ENCODE measurements at places on chromosomes 5 and 9.

DNA sequence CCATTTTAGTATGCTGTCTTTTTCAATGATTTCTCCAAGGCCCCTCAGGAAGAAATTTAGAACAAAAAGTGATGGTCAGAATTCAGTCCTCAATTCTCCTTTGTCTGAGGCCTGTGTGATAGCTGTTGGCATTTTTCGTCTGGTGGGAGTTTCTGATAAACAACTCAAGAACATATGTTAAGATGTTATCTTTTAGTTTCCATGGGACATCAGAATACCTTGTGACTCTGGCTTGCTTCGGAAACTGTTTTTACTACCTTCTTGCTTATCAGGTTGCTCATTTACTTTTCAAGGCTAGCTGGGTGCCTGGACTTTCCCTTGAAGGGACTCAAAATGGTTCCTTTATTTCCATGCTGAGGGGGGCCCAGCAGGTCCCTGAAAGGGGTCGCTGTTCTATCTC is 97.2 kb downstream of the INVS start:
- DNase-seq, result peak; percentile 51

DNA sequence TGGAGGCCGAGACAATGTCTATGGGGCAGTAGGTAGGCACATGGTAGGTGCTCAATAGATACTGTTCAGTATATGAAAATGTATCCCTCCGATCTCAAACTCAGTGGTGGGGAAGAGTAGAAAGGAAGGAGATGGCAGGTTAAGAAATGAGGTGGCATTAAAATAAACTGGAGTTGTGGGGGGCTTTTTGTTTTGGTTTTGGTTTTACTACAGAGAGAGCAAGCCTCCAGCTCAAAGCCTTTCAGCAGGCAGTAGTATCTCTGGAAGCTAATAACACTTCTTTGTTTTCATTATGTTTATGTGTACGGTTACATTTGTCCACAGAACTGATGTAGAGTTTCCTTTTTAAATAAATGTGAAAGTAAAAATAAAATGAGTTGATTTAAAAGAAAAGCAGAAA is 8.6 kb downstream of the MFAP3 start:
- DNase-seq, result no peak

- DNase-seq, result no peak
These were observed 62.5 kb upstream of the ITGA1 start for GRCh38 chr5:52725065-52725746.

DNA sequence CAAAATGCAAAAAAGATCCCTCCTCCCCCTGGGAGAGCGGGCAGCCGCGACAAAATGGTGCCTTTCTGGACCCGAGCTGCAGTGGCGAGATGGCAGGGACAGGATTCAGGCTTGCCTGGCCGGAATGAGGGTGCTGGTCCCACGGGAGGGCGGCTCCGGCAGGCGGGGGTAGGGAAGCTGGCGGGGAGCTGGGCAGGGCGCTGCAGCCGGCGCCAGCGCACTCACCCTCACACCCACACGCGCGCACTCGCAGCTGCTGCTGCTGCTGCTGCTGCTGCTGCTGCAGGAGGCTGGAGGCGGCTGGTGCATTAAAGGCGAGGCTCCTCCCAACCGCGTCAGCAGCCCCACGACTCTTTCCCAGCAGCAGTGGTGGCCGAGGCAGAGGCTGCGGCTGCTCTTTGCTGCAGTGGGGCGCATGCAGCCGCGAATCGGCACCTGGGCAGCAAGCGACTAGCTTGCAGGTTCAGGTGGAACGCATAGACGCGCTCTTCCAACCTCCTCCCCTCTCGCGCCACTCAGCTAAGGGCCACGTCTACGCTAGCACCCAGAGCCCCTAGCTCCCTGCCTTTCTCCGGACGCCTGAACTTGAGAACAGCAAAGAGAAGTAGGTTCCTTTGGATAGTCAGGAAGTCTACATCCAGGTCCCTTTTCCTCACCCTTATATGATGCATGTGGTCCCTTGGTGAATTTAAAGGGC is at the start of gene PPP2R2B:
Gene PPP2R2B, minus strand, starts transcription at position 282 of the 697 bp plus-strand sequence.
- DNase-seq, result no peak

DNA sequence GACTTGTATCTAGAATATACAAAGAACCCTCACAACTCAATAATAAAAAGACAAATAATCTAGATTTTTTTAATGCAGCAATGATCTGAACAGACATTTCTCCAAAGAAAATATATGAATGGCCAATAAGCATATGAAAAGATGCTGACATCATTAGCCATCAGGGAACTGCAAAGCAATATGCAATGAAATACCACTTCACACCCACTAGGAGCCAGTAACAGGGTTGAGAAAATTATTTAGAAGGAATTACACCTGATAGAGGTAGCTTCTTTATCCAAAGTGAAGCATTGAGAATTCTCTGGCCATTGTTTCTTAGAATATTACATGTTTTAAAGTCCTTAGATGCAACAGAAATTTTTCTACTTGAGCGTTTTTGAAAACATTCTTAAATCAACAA is 316.9 kb downstream of the KCNN2 start:
- DNase-seq, result no peak

- peak; percentile 94 for DNase-seq
These were observed 2.6 kb upstream of the DAPK1 start for GRCh38 chr9:87494970-87495471.

- no peak for DNase-seq
These were observed 700.3 kb upstream of the TYRP1 start for GRCh38 chr9:11992866-11993265.

DNA sequence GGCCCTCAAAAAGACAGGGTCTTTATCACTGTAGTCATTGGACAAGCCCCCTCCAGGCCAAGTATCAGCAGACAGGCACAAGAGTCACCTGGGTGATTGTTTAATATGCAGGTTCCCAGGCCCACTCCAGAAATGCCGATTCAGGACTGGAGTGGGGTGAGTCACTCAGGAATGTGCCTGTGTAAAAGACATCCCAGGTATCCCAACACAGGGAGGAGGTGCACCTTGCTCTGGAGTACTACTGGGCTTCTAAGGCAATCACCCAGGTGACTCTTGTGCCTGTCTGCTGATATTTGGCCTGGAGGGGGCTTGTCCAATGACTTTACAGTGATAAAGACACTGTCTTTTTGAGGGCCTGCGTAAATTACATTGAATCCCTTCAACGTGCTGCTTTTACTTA is 40.6 kb downstream of the ACTL7B start:
- no peak for DNase-seq

DNA sequence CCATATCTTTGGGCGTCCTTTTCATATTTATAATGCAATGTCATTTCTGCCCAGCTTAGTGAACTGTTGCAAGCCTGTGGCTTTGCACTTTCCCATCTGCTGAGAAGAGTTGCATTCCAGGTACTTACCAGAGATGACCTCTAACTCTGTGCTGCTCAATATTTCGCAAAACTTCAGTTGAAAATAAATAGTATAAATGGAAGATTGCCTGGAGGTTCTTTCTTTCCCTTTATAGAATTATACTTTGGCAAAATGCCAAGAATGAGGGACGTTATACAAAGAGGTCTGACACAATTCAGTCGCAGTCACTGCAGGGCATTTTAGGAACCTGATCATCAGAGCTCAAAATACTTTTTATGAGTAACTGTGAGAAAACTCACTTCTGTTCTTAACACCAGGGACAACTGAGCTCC is 18.9 kb upstream of the VLDLR start:
- no peak for DNase-seq

DNA sequence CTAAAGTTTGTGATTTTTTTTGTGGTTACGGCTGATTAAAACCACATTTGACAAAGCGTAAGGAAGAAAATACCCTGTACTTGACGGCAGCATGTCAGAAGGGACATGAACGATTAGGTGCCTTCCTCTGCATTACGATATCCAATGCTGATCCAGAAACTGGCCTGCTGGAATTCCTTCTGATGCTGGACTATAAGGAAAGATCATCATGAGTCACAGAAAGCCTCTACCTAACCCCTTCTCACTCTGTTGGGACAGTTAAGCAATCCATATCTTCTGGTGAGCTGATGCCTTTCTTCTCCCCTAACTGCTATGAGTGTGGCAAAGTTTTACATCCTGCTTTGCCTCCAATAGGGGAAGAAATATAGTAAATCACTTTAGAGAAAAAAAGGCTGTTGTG is 78.4 kb upstream of the PAPPA start:
- DNase-seq, result no peak

GRCh38 chr9:37449862-37450632 is 15.2 kb downstream of the ZBTB5 start:
- no peak for DNase-seq

DNA sequence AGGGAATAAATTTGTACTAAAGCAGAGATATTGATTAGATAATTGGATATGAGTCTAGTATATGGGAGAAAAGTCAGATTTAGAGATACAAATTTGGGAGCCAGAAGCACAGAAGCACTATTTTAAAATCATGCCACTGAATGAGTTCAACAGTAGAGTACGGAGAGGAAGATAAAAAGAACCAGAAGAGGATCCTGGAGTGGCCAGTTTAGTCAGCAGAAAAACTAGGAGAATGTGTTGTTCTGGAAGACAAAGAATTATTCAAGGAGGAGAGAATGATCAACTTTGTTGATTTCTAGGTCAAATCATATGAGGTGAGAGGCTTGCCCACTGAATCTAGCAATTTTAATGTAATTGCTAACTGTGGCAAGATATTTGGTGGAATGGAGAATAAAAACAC is 67.0 kb downstream of the NIPBL start:
- no peak for DNase-seq

GRCh38 chr5:31285025-31285424 is 91.5 kb downstream of the CDH6 start:
- DNase-seq, result no peak

DNA sequence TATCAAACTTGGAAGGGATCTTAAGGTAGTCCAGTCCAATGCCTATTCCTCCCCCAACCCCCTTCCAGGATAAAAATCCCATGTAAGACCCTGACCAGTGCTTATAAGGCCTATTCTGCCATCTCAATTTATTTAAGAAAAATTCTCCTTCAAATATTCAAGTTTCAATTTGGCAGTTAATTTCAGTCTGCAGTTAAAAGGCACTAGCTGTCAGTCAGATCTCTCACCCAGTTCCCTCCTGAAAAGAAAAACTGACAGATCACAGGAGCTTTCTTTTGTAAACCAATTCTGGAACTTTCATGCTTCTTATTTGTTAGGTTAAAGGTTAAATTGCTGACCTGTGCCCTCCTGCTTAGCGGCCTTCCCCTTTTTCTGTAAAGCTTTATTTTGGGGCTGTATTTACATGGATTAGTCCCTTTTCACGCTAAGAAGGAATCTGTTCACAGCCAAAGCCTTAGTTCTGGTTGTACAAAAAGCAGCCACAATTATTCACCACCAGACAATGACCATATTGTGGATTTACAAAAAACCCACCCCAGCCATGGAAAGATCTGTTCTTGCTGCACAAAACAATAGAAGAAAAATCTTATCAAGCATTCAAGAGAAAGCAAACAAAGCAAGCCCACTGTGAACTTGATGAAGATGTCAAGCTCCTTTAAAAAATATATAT is 68.7 kb downstream of the DENND1A start:
- no peak for DNase-seq

DNA sequence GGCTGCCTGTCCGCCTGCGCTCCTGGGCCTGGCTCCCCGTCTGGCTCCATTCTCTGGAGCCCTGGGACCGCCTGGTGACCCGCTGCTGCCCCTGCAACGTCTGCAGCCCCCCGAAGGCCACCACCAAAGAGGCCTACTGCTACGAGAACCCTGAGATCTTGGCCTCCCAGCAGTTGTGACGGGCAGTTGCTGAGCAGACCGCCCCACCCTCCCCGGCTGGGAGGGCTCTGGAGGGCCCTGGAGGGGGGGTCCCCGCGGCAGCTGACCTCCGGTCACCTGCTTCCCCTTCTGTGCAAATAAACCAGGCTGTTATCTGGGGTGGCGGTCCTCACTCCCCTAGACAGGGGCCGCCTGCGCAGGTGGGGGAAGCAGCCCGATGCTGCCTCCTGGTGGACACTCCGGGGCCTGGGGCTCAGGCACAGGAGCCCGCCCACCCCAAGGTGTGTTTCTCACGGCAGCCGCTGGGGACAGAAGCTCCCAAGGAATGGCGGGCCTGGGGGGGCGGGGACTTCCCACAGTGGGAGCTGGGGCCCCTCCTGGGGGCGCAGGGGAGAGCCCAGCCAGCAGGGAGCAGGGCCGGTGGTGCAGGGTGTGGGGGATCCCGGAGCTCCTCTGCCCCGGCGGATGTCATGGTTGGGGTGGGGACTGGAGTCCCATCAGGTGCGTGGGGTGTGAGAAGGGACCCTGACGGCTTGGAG is 4.7 kb upstream of the TUBB4B start:
- DNase-seq, result peak; percentile 86

- no peak for DNase-seq
These were observed 128.7 kb downstream of the SLC12A2 start for GRCh38 chr5:128212191-128212806.

DNA sequence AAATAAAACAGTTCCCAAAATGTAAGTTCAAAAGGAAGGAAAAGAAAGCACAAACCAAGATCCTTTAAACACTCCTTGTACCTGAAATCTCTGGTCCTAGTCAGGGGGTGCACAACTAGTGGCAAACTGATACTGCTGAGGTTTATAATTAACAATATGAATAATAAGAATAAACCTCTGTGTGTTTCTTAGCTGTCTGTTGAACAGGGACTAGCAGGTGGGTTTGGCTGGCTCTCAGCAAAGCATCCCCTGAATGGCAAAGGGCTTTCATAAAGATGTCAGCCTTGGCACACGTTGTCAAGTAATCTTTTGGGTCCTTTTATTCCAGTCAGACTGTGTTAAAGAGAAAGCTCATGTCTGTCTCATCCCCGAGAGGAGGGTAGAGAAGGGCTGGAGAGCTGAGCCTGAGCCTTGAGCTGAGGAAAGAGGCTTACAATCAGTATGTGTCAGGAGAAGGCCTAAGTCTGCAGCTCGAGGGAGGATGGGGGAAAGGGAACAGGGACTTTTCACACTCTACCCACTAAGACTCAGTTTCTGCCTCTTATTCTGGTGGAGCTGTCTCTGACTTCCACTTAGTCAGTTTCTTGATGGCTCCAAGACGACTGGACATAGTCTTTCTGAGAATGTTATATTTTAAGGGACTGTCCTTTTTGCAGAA is 123.0 kb downstream of the GALNT10 start:
- no peak for DNase-seq

DNA sequence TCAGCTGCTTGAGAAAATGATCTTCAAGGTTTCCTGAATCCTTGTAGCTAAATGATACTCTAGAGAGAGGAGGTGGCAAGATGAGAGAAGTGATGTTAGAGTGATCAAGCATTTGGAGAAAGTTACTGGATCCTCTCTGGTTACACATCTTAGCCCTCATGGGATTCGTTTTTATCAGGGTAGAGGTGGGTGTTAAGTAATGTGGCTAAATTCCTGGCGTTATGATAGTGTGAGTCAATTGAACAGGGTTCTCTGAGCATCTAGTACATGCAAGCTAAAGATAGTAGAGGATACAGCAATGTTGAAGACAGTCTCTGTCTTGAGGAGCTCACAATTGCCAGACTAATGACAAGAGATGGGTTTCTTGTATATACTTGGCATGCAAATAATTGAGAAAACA is 123.7 kb downstream of the PSD2 start:
- DNase-seq, result no peak

- DNase-seq, result peak; percentile 28
These were observed 10.0 kb downstream of the HMGCS1 start for GRCh38 chr5:43303242-43303641.

GRCh38 chr9:4024281-4024777 is 275.5 kb downstream of the GLIS3 start:
- DNase-seq, result no peak

GRCh38 chr5:64690417-64691151 is at the start of gene SHISAL2B:
Gene SHISAL2B, plus strand, starts transcription at chr5:64690503. Its CDS starts 121 bp downstream, at chr5:64690624.
- no peak for DNase-seq

- no peak for DNase-seq
These were observed 193.3 kb upstream of the SNX2 start for GRCh38 chr5:122581629-122582028.
